Effector memory CD4-positive, alpha-beta T cell (primary cell): ENCODE measurements at places on chromosomes 2 and 18.

GRCh38 chr2:74551530-74551929 lies 2.2 kb downstream of the LOXL3 start:
- H3K4me1 ChIP-seq: peaks cover 24% of the 10 kb centered on the region
- peaks cover 27% of the 10 kb centered on the region for H3K27me3 ChIP-seq
- peaks cover 5% of the 10 kb centered on the region for H3K36me3 ChIP-seq
- H3K27ac ChIP-seq: no peak overlapping the region
- no peak overlapping the region for H3K4me3 ChIP-seq
- no peak for DNase-seq

DNA sequence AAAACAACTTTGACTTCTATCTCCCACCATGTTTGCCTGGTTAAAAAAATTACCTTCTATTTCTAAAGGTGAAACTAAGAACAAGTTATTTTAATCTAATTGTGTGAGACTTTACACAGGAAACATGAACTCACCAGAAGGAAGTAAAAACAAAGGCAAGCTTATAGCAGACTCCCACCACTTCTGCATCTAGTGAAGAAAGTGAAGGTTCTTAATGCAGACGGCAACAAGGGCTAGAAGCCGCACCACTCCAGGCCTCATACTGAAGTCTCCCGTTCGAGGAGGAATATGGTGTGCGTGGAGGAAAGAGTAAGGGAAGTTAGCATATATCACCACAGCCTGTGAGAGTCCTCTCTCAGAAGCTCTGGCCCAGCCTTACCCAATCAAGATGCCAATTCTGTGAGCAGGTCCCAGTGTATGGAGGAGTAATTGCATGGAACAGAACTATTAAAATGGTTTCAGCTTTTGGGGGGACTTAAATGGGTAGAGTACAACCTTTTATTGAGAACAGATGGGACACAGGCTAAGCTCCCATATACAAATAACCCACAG lies 958.7 kb downstream of the BCL11A start:
- H3K4me1 ChIP-seq: no peaks in the 10 kb centered on the region
- no peak for DNase-seq
- no peaks in the 10 kb centered on the region for H3K36me3 ChIP-seq
- no peak overlapping the region for H3K4me3 ChIP-seq

- H3K27ac ChIP-seq: no peak overlapping the region
- H3K4me3 ChIP-seq: no peak overlapping the region
- no peaks in the 10 kb centered on the region for H3K36me3 ChIP-seq
Observed at GRCh38 chr2:231525248-231526163, 4.7 kb downstream of the NMUR1 start.

GRCh38 chr2:157223624-157224205 lies 33.8 kb upstream of the GALNT5 start:
- no peak for DNase-seq
- no peaks in the 10 kb centered on the region for H3K27me3 ChIP-seq
- no peaks in the 10 kb centered on the region for H3K36me3 ChIP-seq
- no peak overlapping the region for H3K27ac ChIP-seq
- H3K4me3 ChIP-seq: no peak overlapping the region
- no peaks in the 10 kb centered on the region for H3K4me1 ChIP-seq

- H3K4me3 ChIP-seq: no peak overlapping the region
- H3K4me1 ChIP-seq: no peaks in the 10 kb centered on the region
- no peak for DNase-seq
Observed at GRCh38 chr18:76689646-76690264, 132.6 kb upstream of the ZNF236 start.

- no peaks in the 10 kb centered on the region for H3K4me1 ChIP-seq
- DNase-seq: no peak
- H3K4me3 ChIP-seq: no peak overlapping the region
- H3K27me3 ChIP-seq: no peaks in the 10 kb centered on the region
- no peaks in the 10 kb centered on the region for H3K36me3 ChIP-seq
Observed at GRCh38 chr2:186309901-186310300, 176.2 kb upstream of the ZC3H15 start.

DNA sequence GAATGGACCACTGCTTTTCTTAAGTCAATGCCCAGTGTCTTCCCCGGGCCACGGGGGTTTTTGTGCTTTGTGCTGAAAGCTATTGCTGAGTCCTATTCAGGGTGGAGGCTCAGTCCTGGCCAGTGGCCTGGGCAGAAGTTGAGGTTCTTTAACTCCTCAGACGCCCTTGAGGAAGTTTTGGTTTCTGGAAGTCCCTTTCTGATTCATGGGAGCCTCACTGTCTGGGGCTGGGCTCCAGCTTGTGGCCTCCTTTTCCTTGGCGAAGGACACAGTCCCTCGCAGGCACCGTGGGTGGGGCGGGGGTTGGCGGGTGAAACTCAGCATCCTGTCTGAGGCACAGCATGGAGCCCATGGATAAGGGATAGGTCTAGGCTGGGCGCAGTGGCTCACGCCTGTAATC lies 465.2 kb upstream of the HS6ST1 start:
- no peak overlapping the region for H3K4me3 ChIP-seq
- no peaks in the 10 kb centered on the region for H3K36me3 ChIP-seq
- H3K27ac ChIP-seq: no peak overlapping the region
- H3K27me3 ChIP-seq: no peaks in the 10 kb centered on the region
- no peak for DNase-seq

DNA sequence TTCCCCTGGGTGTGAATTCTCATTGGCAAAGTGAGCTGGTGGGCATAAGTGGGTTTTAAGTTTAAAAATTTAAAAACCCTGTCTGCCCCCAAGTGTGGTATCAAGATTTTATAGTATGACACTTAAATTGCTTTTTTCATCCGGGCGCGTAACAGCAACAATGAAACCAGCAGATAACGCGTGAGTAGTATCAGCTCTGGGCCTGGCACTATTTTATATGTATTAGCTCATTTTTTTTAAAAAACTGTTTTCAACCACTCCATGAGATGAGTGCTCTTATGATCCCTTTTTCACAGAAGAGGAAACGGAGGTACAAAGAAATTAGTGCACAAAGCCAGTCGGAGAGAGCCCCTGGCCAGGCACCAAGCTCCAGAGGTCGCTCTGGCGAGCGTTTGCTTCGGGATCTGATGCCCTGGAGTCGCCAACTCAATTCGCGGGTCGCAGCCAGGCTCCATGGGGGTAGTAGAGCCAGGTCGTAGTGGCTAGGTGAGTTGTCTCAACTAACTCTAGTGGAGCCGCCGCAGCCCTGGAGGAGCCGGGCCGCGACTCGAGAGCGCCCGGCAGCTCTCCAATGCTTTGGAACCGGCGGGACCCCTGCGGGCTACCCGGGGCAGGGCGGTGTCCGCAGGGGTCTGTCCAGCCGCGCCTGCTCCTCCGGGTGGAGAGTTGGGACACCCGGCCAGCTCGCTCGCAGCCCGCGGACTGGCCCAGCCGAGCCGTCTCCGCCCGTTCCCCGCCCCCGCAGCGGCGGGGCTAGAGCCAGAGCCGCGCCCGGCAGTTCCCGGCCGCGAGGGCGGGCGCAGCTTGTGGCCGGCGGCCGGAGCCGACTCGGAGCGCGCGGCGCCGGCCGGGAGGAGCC lies at the start of gene IL1R1:
TSS of gene IL1R1 (plus strand) at position 777 of the 859 bp plus-strand sequence. CDS start 14,979 bp downstream, outside the sequence.
- no peak within 1 kb of the TSS for H3K4me3 ChIP-seq
- no peaks in the 10 kb centered on the region for H3K36me3 ChIP-seq
- peaks cover 2% of the 10 kb centered on the region for H3K27me3 ChIP-seq
- no peaks in the 10 kb centered on the region for H3K4me1 ChIP-seq
- H3K27ac ChIP-seq: no peak within 1 kb of the TSS
- DNase-seq: no peak

DNA sequence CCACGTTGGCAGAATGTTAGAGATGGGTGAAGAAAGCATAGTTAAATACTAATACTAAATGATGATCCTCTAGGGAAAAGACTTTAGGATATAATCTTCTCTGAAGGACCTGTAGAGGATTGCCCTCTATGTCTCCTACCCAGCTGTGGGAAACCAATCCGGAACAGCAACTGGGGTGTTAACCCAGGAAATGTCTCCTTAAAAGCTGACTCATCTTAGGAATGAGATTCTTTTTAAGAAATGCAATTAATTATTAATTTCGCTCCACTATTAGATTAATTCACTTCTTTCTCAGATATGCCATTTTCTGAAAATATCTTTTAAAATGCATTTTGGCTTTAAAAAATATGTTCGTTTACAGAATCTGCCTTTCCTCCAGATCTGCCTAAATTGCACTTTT lies 7.4 kb downstream of the SCN3A start:
- no peaks in the 10 kb centered on the region for H3K27me3 ChIP-seq
- no peak overlapping the region for H3K27ac ChIP-seq
- no peaks in the 10 kb centered on the region for H3K36me3 ChIP-seq
- no peaks in the 10 kb centered on the region for H3K4me1 ChIP-seq

DNA sequence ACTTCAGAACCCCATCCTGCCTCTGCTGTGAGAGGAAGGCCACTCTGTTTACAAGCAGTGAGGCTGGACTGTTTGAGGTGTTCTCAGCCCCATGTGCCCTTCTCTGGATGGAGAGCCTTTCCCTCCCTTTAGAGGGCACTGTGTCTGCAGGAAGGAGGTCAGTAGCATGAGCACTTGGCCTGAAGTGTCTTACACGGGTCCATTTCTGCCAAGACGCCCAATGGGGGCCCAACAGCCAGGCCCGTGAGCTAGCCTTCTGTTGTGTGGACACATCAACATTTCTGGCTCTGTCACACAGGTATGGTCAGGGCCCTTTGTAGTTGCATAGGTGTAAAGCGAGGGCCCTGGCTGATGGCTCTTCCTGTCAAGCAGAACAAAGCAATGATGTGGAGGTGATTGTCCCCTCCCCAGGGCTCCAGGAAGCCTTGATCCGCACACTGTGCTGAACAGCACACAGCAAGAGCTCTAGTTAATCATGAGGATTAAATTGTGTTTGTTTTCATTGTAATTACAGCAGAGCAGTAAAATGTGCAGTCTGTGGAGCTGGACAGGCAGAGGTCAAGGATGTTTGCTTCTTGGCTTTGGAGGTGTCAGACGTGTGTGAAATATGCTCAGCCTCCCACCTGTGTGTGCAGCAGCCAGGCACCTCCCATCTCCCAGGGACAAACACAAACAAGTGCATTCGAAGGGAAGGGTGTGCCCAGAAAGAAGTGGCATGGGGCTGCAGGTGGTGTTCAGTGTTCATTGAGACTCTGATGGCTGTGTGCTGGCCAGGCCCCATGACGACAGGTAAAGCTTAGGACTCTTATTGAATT lies 132.1 kb downstream of the SH3RF3 start:
- no peak overlapping the region for H3K4me3 ChIP-seq
- H3K4me1 ChIP-seq: no peaks in the 10 kb centered on the region

- no peak overlapping the region for H3K4me3 ChIP-seq
- no peaks in the 10 kb centered on the region for H3K27me3 ChIP-seq
- no peaks in the 10 kb centered on the region for H3K36me3 ChIP-seq
- DNase-seq: no peak
- no peaks in the 10 kb centered on the region for H3K4me1 ChIP-seq
- no peak overlapping the region for H3K27ac ChIP-seq
Observed at GRCh38 chr2:16973586-16974286, 308.1 kb upstream of the CYRIA start.

DNA sequence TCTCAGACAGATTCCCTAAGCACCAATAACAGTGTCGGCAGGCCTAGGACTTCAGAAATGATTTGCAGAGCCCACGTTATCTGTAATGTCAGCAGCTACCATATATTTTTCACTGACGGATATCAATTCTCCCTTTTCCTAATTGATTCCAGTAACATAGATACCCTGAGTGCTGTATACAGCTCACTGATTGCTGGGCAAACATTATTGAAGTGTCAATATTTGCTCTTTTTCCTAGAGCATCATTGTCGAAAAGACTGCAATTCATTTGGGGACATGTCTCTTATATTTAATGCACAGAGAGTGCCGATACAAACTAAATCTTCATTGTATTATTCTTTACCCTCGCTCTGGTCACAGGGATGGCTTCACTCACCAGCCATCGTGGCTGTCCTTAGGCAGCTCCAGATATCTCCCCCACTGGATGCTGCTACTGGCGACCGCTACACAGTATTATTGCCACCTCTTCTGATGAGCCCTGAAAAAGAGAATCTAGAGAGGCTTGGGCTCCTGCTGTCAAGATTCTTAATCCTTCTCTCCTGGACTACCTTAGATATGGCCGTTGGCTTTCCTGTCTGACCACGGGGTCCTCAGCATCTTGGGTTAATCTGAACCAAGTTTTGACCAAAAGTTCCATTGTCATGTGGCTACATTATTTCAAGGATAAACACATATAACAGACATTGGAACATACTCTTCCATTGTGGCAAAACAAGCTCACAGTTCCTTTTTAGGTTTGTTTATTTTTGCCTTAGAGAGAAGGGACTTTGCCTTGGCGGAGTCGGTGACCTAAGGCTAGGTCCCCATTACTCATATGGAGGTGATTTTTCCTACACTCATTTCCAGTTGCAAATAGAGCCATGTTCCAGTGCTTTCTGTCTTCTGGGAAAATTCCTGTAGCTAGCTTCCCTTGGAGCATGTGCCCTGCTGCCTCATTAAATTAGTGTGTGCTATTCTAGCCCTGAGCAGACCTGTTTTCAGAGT lies 105.4 kb downstream of the CPO start:
- no peak for DNase-seq
- no peak overlapping the region for H3K4me3 ChIP-seq
- peaks cover 5% of the 10 kb centered on the region for H3K4me1 ChIP-seq
- H3K27me3 ChIP-seq: no peaks in the 10 kb centered on the region
- H3K27ac ChIP-seq: no peak overlapping the region

DNA sequence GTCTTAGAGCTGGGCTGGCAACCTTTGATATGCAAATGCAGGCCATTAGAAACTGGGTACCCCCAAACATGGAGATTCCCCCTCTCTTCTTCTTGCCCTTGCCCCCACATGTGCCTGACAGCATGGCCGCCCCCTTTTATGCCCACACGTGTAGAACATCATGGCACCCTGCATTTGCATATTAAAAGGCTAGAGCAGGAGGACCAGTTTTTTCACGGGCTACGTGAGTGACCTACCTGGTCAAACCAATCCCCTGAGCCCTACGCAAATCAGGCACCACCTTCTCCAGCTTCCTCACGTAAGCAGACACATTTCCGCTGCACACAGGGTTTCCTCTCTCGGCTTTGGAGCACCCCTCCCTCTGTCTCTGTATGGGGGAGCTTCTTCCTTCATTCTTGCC lies 110.9 kb upstream of the COPS8 start:
- no peaks in the 10 kb centered on the region for H3K36me3 ChIP-seq
- DNase-seq: no peak
- no peak overlapping the region for H3K4me3 ChIP-seq
- H3K4me1 ChIP-seq: peaks cover 11% of the 10 kb centered on the region

DNA sequence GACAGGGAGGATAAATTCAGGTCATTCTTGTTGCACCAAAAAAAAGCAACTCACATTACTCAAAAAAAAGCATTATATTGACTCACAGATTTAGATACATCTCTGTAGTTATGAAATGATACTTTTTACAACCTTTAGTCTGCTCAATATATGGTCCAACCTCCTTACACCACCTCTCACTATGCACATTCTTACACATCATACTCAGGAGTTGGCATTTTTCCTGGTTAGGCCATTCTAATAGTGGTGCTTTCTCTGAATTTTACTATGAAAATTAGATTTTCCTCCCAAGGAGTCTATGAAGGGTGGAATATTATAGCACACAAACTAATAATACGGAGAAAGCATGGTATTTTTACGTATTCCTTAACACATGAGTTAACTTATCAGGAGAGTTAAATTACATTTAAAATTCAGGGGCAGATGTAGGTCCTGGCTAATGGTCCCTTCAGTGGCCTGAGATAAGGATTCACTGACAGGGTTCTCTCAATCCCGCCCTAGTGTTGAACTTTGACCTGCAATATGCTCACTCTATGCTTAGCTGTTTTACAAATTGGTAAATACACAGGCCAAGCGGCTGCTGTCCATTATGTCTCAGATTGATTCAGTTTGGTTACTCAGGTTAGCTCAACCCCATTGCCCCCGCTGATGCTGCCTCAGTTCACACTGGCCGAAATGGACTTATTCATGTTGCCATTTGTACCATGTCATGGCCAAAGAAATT lies 153.6 kb downstream of the NCKAP5 start:
- no peaks in the 10 kb centered on the region for H3K36me3 ChIP-seq
- H3K4me3 ChIP-seq: no peak overlapping the region
- no peak for DNase-seq
- H3K4me1 ChIP-seq: no peaks in the 10 kb centered on the region
